ENCODE measurements at places on chromosomes 1 and 21.

DNA sequence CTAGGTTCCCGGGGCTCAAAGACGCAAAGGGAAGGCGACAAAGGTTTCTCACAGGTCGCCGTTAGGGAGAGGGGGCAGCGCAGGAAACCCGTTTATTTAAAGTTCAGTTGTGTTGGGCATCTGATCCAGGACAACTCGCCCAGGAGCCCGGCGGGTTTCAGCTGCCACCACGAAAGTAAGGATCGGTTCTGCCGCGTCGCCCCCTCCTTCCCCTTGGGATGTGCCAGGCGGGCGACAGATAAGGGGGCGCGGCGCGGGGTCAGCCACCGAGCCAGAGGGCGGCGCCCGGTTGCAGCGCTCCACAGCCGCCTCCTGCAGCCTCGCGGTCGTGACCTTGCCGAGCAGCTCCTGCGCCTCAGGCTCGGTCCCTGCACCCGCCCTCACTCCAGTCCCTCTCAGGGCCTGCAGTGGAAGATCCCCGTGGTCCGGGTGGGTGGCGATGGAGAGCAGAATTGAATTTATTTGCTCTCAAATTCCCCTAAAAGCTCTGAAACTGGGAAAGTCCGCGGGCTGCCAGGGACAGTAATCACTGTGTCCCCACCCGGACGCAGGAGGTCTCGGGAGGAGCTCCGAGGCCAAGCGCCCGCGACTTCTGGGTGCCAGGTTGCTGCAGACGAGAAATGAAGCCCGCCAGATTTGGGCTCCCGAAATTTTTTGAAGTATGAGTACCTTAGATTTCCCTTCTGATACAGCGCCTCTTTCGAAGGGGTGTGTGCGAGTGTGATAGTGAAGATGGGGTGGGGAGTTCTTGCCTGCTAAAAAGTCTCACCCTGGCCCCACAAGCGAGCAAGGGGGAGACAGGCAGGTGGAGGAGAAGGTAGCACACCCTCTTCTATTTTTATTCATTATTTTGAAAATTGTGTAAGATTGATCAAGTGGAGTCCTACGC is 28.4 kb upstream of the NFIA start:
- no peak for DNase-seq

GRCh38 chr1:239011382-239011781 is 375.0 kb upstream of the CHRM3 start:
- DNase-seq, result no peak

- no peak for DNase-seq
These were observed 235.0 kb upstream of the FGGY start for GRCh38 chr1:59061876-59062275.

- no peak for DNase-seq
These were observed 9.2 kb downstream of the CASZ1 start for GRCh38 chr1:10787286-10787685.

GRCh38 chr1:202580619-202581018 is 129.6 kb downstream of the SYT2 start:
- DNase-seq, result no peak

DNA sequence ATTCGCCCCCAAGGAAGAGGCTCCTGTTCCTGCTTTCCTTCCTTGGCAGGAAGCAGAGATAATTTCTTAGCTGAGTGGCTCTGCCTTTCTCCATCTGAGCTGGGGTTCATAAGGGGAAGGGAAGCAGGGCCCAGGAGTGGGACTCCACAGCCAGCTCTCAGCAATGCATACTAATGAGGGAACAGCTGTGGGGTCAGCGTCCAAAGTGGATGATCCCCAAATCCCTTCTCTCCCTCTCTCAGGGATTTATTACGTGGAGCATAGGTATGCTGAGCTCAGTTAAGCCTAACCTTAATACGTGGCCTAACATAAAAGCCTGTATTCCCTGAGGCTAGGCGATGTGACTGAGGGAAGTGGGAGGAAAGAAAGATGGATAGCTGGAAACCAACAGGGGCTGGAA is 87.3 kb upstream of the CTTNBP2NL start:
- no peak for DNase-seq
